ENCODE measurements at places on chromosomes 1 and 21.

DNA sequence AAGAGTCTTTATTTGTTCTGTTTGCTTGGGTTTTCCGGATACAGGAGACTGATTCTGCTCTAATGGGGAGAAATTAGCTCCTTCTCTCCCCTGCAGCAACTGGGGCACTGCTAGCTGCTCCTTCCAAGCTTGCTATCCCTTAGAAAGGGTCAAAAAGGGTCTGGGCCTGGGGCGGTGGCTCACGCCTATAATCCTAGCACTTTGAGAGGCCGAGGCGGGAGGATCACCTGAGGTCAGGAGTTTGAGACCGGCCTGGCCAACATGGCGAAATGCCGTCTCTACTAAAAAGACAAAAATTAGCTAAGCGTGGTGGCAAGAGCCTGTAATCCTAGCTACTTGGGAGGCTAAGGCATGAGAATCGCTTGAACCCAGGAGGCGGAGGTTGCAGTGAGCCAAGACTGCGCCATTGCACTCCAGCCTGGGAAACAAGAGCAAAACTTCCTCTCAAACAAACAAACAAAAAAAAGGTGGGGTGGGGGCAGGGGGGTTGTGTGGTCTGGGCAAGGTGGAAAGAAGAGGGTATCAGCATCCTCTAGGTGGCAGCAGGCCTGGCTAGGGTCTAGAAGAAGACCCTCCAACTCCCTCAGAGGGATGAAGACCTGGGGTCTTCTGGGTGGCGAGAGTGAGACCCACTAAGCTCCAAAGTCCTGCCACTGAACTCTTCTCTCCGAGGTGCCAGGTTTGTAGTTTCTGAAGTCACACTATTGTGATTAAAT, 15.4 kb upstream of the TBX15 start:
- DNase-seq = no peak

GRCh38 chr1:71796006-71796405, 486.3 kb downstream of the NEGR1 start:
- no peak for DNase-seq

GRCh38 chr1:9653491-9654050, 2.0 kb downstream of the PIK3CD start:
- no peak for DNase-seq

GRCh38 chr1:113905435-113905861, 322 bp downstream of the DCLRE1B start:
- DNase-seq = no peak

DNA sequence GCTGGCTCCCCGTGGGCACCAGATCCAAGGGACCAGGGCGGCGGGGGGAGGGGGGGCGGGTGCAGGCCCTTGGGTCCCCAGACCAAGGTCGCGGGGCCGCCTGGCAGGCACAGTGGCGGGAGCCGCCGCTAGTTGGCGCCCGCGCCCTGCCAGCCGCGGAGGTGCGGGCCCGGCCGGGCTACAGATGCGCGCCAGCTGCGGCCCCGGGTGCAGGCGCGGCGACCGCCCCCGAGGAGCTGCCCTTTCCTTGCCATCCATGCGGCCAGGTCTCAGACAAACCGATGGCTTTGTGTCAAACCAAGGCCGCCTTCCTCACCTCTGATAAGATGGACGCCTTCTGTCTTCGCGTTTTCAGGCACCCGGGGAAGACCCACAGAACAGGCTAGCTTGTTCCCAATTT, 2.2 kb upstream of the RUNX3 start:
- peak; percentile 31 for DNase-seq

- DNase-seq = no peak
Measured at GRCh38 chr21:44533891-44534627, 5.9 kb downstream of the KRTAP10-1 start.

GRCh38 chr1:206836111-206836510, 29.3 kb upstream of the IL20 start:
- DNase-seq = no peak

- no peak for DNase-seq
Measured at GRCh38 chr1:117553471-117553870, 52.4 kb upstream of the TENT5C start.

GRCh38 chr1:22115286-22115685, 27.6 kb downstream of the WNT4 start:
- no peak for DNase-seq

GRCh38 chr21:41801321-41802197, 34.7 kb upstream of the RIPK4 start:
- no peak for DNase-seq

Measured in mesenchymal stem cell (in vitro differentiated cells and primary cell).